ENCODE measurements at places on chromosomes 5 and 9.

DNA sequence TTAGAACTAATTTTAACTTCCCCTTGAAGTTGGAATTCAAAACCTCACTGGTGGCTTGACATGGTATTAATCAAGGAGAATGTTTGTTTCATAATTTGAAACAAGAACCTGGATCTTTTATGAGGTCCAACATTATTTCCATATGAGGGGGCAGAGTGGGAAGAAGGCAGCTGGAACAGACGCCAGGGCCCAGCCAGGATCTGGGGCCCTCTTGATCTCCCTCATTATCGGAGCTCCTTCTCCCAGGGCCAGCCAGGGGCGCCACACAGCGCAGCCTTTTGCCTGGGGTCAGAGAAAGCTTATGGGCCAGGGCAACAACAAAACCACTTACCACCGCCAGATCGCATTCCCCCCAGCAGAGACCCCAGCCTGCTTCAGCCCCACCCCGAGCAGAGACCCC is 27.1 kb upstream of the NKD2 start:
- peaks cover 12% of the 10 kb centered on the region for H3K4me1 ChIP-seq
- H3K27me3 ChIP-seq: peaks cover 29% of the 10 kb centered on the region
- peaks cover 20% of the 10 kb centered on the region for H3K36me3 ChIP-seq
- DNase-seq: no peak
- H3K4me3 ChIP-seq: no peak overlapping the region
- no peak overlapping the region for H3K27ac ChIP-seq

- no peak for DNase-seq
- no peaks in the 10 kb centered on the region for H3K27me3 ChIP-seq
- peak overlapping the region; percentile 72 for H3K4me3 ChIP-seq
Observed at GRCh38 chr5:139711906-139712224, 63.7 kb downstream of the CXXC5 start.

- H3K27ac ChIP-seq: no peak overlapping the region
- H3K4me1 ChIP-seq: peaks cover 8% of the 10 kb centered on the region
- H3K27me3 ChIP-seq: peaks cover 11% of the 10 kb centered on the region
- no peaks in the 10 kb centered on the region for H3K36me3 ChIP-seq
- no peak for DNase-seq
Observed at GRCh38 chr5:39584927-39585326, 160.1 kb upstream of the DAB2 start.

GRCh38 chr5:158641016-158641415 is 458.7 kb downstream of the EBF1 start:
- no peak overlapping the region for H3K27ac ChIP-seq
- H3K27me3 ChIP-seq: no peaks in the 10 kb centered on the region
- no peak overlapping the region for H3K4me3 ChIP-seq
- no peak for DNase-seq

DNA sequence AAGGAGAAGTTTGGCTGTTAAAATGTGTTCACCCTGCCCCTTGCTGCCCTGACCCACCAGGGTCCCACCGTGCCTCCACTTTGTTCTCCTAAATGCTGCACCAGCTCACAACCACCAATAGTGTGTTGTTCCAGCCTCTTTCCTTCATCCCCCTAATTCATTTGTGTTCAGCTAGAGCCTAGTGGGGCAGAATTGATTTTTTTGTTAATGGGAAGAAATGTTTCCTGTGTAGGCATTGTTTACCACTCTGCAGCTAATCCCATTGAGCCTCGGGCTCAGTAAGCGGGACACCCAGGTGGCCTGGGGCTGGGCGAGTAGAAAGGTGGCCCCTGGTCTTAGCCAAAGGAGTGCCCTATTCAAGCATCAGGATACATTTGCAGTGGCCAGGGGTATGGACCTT is 127.6 kb downstream of the MVB12B start:
- H3K4me1 ChIP-seq: peaks cover 17% of the 10 kb centered on the region
- DNase-seq: no peak
- no peaks in the 10 kb centered on the region for H3K27me3 ChIP-seq
- no peak overlapping the region for H3K4me3 ChIP-seq
- H3K27ac ChIP-seq: no peak overlapping the region

GRCh38 chr9:33166231-33167083 is 679 bp downstream of the B4GALT1 start:
- H3K27ac ChIP-seq: peak overlapping the region; percentile 93
- no peaks in the 10 kb centered on the region for H3K27me3 ChIP-seq
- DNase-seq: no peak
- peak overlapping the region; percentile 94 for H3K4me3 ChIP-seq
- H3K36me3 ChIP-seq: no peaks in the 10 kb centered on the region
- peaks cover 45% of the 10 kb centered on the region for H3K4me1 ChIP-seq

GRCh38 chr5:21831145-21831787 is 1021.9 kb downstream of the CDH12 start:
- no peak overlapping the region for H3K27ac ChIP-seq
- DNase-seq: no peak
- no peaks in the 10 kb centered on the region for H3K27me3 ChIP-seq

DNA sequence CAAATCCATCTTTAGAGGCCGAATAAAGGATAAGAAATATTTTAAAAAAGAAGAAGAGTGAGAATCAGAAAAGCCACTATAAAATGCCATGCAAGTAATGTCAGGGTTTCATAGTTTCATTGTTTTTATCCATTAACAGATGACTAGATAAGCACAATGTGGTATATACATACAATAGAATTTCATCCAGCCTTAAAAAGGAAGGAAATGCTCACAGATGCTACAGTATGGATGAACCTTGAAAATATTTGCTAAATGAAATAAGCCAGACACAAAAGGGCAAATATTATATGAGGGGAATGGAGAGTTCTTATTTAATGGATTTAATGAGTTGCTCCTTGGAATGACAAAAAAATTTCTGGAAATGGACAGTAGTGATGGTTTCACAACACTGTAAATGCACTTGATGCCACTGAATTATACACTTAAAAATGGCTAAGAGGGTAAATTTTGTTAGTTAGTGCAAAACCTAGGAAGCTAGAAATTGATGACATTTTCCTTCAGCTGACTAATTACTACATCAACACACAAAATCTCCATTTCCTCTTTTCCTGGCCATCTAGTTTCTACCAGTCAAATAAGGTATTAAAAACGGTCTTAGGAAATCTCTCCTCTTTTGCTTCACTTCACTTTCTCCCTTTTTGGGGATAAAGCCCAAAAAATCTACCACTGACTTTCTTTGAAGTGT is 86.6 kb downstream of the GNA14 start:
- no peaks in the 10 kb centered on the region for H3K4me1 ChIP-seq
- no peak overlapping the region for H3K4me3 ChIP-seq
- H3K36me3 ChIP-seq: no peaks in the 10 kb centered on the region
- DNase-seq: no peak
- peaks cover 3% of the 10 kb centered on the region for H3K27me3 ChIP-seq

- H3K27ac ChIP-seq: no peak overlapping the region
- no peaks in the 10 kb centered on the region for H3K4me1 ChIP-seq
- no peak for DNase-seq
- H3K36me3 ChIP-seq: peaks cover 14% of the 10 kb centered on the region
- H3K4me3 ChIP-seq: no peak overlapping the region
Observed at GRCh38 chr9:32422237-32422806, 37.9 kb downstream of the ACO1 start.

DNA sequence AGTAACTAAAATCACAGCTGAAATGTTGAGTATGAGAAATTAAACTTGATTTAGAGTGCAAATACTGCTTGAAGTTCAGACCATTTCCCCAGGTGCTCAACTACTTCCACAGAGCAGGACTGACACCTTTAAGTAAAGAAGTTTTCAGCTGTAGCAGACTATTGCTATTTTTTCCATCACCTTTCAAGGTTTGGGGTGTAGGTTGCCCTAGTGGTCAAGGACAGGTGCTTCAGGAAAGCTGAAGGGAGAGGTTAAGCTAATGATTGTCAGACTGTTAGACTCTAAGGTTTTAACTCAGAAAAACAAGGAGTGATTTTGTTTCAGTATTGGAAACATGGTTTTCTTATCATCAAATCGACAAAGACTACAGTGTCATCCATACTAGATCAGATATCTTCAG is 162.1 kb downstream of the CCDC192 start:
- DNase-seq: no peak
- peaks cover 4% of the 10 kb centered on the region for H3K27me3 ChIP-seq
- H3K36me3 ChIP-seq: no peaks in the 10 kb centered on the region
- no peak overlapping the region for H3K4me3 ChIP-seq
- H3K27ac ChIP-seq: no peak overlapping the region

- DNase-seq: no peak
- H3K27me3 ChIP-seq: peaks cover 9% of the 10 kb centered on the region
- no peaks in the 10 kb centered on the region for H3K36me3 ChIP-seq
- H3K4me1 ChIP-seq: no peaks in the 10 kb centered on the region
Observed at GRCh38 chr5:98721231-98721928, 52.1 kb upstream of the RGMB start.

DNA sequence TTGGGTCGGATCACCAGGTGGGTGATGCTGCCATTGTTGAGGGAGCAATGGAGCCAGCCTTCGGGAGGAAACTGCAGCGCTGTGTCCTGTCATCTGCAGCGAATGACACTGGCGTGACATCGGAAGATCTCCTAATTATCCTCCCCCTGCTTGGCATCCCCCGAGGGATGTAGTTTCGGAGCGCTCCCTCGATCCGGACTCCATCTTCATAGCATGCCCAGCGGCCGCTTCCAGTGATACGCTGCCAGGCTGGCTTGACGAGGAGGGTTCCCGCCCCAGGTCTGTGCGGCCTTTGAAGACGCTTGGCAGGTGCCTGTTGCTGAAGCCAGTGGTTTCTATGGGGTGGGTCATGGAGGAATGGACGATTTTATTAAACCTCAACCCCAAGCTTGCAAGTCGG is 194.9 kb downstream of the MAN2A1 start:
- no peaks in the 10 kb centered on the region for H3K36me3 ChIP-seq
- DNase-seq: no peak
- H3K27ac ChIP-seq: no peak overlapping the region
- no peaks in the 10 kb centered on the region for H3K27me3 ChIP-seq
- H3K4me3 ChIP-seq: no peak overlapping the region

DNA sequence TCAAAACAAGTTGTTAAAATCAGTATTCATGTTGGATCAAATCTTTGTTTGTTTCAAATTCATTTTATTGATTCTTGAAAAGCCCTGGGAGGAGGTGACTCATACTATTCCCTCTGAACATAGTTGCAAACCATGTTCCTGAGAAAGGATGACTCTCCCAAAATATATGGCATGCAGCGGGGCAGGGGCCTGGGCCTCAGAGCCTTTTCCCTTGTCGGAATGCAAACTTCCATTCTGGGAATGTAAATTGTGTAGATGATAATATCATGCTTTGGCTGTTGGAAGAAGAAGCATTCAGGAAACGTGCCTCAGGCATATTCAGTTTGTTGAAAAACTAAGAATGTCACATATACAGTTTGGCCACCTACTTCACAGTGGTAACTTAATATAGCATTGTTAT is 242.0 kb downstream of the AUH start:
- no peak for DNase-seq
- no peaks in the 10 kb centered on the region for H3K36me3 ChIP-seq
- peaks cover 7% of the 10 kb centered on the region for H3K27me3 ChIP-seq

GRCh38 chr5:159682623-159683022 is 233.7 kb upstream of the ADRA1B start:
- no peak for DNase-seq
- no peaks in the 10 kb centered on the region for H3K4me1 ChIP-seq
- H3K36me3 ChIP-seq: peaks cover 2% of the 10 kb centered on the region
- no peak overlapping the region for H3K27ac ChIP-seq

GRCh38 chr5:133839721-133840120 is 128.7 kb downstream of the C5orf15 start:
- no peak for DNase-seq
- peaks cover 8% of the 10 kb centered on the region for H3K36me3 ChIP-seq
- no peaks in the 10 kb centered on the region for H3K4me1 ChIP-seq
- no peaks in the 10 kb centered on the region for H3K27me3 ChIP-seq
- H3K27ac ChIP-seq: no peak overlapping the region

DNA sequence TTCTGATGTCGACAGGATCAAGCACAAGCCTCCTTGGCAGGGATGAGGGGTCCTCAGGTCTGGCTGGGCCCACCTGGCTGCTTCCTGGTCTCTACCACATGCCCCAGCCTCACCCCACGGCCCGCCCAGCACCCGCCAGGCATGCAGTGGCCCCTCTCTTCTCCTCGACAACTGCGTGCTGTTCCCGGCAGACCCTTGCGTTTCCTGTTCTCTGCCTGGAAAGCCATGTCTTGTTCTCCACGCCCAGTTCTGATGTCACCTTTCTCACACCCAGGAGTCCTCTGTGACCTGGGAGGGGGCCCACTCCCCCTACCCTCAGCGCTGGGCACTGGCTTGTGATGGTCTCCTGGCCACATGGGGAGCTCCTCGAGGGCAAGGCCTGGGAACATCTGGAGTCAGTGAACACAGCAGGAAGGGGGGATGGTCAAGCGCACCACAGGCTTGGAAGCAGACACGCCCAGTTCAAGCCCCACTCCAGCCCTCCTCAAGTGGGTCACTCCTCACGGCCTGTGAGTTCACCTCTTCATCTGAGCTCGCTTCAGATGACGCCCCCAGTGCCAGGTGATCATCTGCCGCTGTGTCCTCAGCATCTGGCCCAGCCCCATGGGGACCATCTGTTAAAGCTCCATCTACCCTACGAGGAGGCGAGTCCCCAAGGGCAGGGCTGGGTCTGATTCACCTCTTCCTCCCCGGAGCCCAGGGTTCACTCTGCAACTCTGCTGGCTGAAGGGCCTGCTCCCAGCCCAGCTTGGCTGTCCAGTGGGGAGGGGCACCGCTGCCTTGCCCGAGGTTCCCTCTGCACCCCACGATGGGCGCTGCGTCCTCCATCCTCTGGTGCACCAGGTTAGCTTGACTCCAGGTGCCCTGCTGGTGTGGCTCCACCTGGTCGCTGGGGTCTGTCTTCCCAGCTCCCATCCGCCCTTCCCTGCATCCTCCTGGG is 133.2 kb upstream of the PHYKPL start:
- H3K27ac ChIP-seq: no peak overlapping the region
- H3K27me3 ChIP-seq: peaks cover 1% of the 10 kb centered on the region
- H3K4me3 ChIP-seq: no peak overlapping the region
- H3K4me1 ChIP-seq: no peaks in the 10 kb centered on the region
- DNase-seq: no peak
- H3K36me3 ChIP-seq: no peaks in the 10 kb centered on the region

GRCh38 chr9:105142406-105143135 is 101.9 kb upstream of the SLC44A1 start:
- no peak overlapping the region for H3K27ac ChIP-seq
- H3K4me3 ChIP-seq: no peak overlapping the region
- DNase-seq: no peak
- H3K36me3 ChIP-seq: no peaks in the 10 kb centered on the region
- peaks cover 25% of the 10 kb centered on the region for H3K4me1 ChIP-seq

DNA sequence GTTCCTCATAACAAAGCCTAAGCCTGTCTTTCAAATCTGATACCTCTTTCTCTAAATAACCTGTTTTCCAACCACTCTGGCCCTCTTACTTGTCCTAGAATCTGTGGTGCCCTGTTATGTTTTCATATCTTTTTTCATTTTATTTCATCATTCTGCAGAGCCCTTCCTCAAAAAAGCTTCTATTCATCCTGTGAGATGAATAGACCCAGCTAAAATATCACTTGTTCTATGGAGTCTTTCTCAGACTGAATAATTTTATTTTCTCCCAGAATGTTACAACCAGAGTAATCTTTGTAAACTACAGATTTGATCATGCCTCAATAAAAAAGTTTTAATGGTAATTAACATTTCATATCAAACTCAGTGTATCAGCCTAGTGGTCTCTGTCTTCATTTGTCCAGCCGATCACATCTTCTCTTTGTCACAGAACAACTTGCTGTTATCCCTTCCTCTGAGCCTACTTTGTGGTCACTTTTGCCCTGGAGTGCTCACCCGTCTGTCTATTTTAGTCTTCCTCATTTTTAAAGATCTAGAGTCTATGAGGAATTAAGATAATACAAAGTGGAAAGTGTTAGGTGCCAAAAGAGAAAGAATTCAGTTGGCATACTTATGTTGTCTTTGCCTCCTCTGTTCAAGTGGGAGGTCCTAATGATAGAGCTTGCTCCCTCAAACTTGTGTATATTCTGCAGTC is 77.8 kb downstream of the ZCCHC7 start:
- H3K27me3 ChIP-seq: no peaks in the 10 kb centered on the region
- peaks cover 38% of the 10 kb centered on the region for H3K4me1 ChIP-seq
- no peak overlapping the region for H3K4me3 ChIP-seq

Data from naive thymus-derived CD8-positive, alpha-beta T cell (primary cell).